NCI-H2029 (cell line): ENCODE measurements at places on chromosomes 11 and 22.

DNA sequence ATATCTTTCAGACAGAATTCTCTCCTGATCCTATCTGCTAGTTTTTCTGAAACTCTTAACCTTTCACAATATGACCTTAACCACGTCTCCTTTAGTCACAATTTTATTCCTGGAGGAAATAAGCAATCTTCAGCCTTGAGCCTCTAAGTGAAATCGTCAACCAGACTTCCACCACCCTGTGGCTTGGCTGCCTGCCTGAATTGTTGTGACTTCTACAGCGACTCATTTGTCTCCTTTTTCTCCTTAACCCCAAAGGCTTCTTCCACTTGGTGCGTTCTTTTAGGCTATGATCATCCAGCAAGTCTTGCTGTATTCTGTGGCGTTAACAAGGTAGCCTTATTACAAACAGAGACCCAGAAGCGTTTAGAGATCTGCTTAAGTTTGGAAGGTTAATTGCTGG is 535.1 kb upstream of the ARHGAP42 start:
- DNase-seq, result no peak

DNA sequence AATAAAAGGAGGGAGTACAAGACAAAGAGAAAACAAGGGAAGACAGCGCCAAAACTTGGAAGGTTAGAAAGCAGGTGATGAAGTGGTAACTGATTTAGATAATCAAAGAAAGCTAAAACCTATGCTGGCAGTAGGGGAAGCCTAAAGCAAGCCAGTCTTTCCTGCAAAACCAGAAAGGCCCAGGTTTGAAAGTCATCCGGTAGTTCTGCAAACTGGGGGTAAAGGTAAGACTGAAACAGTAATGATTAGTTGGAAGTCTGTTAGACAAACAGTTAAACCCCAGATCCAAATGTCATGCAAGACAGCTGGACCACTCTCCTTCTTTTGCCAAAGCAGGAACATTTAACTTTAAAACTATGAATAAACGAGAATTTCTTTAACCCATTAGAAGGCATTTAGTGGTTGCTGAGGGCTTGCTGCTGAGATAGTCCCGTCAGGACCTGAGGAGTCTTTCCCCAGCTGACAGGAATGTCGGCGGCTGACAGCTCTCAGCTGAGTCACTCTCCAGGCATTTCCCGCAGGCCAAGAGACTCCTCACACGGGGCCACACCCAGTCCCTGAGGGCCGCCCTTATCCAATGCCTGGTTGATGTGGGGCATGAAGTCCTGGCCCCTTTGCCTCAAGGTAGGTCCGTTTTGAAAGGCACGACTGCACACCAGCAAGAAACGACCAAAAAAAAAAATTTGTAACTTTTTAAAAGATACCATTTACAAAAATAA is 36.3 kb upstream of the CFAP300 start:
- DNase-seq, result no peak

DNA sequence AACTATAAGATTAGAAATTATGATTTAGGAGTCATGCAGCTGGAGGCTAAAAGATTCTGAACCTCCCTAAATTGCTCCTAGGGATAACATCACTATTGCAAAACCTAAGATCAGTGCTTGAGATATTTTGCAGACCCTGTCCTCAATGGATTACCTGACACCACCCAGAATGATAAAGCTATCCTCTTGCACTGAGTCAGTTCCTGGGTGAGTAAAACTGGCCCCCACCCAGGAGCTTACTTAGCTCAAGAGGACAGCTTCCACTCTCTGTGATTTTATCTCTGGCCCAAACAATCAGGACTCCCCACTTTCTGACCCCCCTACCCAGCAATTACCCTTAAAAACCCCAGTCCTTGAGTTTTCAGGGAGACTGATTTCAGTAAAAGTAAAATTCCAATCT is 2074.4 kb upstream of the RAG2 start:
- DNase-seq, result no peak

DNA sequence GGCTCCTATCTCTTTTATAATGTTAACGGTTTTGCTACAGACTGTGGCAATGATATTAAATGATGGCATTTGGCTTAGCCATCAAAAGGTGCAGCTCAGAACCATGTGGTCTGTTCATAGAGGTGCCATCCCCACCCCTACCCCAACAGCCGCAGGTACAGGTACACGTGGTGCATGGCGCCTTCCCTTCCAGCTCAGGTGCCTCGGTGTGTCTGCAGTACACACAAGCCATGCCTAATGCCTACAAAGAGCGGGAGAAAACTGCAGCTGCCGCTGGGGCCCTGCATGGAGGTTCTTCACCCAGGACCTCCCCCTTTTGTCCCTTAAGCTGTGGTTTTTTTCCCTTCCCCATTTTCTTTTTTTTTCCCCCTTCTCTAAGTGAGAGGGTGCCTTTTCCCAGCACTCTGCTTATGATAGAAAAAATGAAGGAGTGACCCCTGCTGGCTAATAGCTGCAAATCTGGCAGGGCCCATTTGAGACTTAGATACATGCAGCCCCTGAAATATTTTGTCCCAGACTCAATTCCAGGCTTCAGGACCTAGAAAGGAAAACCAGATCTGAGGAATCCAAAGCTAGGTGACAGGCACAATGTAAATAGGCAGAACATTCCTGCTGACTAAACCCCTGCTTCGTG is 6.5 kb downstream of the OR52M1 start:
- no peak for DNase-seq

GRCh38 chr11:69298267-69299022 is 4.5 kb downstream of the MYEOV start:
- DNase-seq, result no peak

- no peak for DNase-seq
These were observed 24.6 kb downstream of the TP53I11 start for GRCh38 chr11:44926036-44926435.
